ENCODE measurements at places on chromosomes 13 and 19. TPM values are rescaled to one million over a fixed set of nuclear protein-coding genes. Genes with fewer than 3 reads are reported as not detected.

ITGBL1 gene
- 0.14 TPM for total RNA-seq

DNA sequence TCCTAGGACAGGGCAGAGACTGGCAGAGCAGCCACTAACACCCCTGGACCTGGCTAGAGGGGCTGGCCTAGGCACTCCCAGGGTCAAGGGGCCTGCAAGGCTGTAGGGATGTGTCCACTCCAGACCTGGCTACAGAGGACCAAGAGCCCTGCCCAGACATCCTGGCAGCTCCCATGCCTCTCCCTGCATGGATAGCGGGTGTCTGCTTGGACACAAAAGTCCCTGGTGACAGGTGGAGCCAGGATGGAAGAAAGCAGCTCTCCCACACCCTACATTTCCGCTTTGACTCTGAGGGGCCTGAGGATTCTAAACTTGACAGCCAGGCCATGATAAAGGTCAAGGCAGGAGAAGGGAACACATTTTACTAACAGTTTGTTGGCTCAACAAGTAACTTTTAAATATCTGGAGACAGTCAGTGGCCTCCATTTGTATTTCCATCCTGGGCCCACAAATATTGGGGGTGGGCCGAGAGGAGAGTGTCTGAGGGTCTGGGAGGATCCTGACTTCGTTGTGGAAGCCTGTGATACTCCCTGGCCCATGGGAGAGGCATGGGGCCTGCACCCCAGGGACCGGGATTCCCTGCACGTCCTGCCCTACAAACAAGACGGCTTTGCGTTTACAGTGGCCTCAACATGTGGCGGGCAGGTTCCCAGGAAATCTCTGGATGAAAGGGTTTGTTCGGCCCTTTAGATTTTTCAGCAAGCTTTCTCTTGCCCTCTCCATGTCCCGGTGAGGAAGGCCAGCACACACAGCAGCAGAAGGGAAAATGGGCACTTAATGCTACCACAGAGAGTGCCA is 19.8 kb upstream of the SLC7A9 start:
- no peak for DNase-seq

UFM1 gene
- 63.5 TPM for total RNA-seq

ICAM3 gene
- 5.8 TPM for total RNA-seq

MICOS13 gene
- total RNA-seq: 42.2 TPM

ZGLP1 gene
- 5.5 TPM for total RNA-seq

GIPR gene
- total RNA-seq: 9.1 TPM

GRCh38 chr19:31730270-31730669 is 381.0 kb upstream of the TSHZ3 start:
- DNase-seq: no peak

DNA sequence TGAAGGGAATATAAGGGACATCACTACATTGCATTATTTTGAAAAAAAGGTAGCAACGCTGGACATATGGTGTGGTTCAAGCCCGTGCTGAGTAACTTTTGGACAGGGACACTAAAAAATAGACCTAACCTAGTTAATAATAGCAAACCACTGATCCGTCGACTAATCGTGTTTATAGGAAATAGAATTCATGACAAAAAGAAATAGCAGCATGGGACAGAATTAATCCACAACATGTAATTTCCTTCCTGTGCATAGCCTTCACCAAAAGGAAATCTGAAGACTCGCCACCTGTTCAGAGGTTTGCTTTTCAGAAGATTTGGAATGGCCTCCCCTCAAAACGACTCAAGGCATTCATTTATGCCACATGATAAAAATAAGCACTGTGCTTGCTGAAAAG is 128.7 kb downstream of the FGF14 start:
- DNase-seq: no peak

- no peak for DNase-seq
Observed at GRCh38 chr13:44974056-44974793, 15.0 kb downstream of the NUFIP1 start.

DNA sequence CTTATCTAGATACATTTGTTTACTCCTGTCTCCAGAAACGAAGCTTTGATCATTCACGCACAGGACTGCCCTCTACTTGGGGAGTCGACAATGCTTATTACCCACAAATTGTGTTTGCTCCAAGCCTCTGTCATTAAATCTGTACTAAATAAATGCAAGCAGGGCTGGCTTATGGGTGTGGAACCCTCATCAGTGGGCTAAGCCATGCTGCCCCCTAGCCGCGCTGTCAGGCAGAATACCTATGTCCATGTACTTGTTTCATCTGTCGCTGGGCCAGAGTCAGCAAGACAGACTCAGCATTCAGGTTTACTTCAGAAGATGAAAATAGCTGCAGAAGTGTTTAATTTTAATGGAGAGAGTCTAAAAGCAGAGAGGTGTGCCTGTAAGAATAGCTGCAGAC is 110.0 kb upstream of the PRR20A start:
- no peak for DNase-seq

MTUS2 gene
- total RNA-seq: 4.1 TPM

GRCh38 chr13:45209229-45209628 is 8.4 kb upstream of the KCTD4 start:
- no peak for DNase-seq

GRCh38 chr19:35860818-35861639 is 4.3 kb downstream of the KIRREL2 start:
- no peak for DNase-seq

DNA sequence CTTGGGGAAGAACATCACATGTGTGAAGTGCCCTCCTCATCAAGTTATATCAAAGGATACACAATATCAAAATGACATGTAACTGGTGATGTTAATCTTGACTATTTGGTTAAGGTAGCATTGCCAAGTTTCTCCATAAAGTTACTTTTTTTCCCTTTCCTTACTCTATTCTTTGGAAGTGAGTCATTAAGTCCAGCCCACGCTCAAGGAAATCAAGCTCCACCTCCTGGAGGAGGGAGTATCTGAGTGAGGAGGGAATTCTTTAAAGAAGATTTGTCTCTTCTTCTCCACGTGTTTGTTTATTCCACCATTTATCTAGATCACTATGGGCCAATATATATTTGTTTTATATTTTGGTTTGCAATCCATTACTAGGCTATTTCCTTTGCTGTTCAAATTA is 33.6 kb upstream of the FNDC3A start:
- DNase-seq: no peak

- no peak for DNase-seq
Observed at GRCh38 chr13:99363391-99363790, 56.2 kb upstream of the GPR183 start.

FAAP24 gene
- total RNA-seq: 4.5 TPM

DNA sequence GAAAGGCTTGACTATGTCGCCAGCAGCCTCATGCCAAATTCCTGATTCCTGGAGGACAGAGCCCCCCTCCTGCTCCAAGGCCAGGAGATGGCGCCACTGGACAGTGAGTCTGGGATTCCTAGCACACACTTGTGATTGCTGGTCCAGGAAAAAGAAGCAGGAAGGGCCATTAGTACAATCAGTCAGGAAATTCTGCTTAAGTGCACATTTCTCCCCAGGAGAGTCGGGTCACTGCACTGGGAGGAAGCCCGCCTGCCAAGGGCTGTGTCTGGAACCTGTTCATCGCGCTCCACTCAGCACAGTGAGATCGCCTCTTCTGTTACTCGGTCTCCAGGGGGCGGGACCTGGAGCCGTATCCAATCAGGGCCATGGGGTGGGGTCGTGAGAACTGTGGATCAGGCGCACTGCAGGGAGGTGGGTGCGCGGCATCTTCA is 65.1 kb downstream of the ZNF823 start:
- DNase-seq: no peak

- no peak for DNase-seq
Observed at GRCh38 chr19:18202778-18203407, 949 bp downstream of the RAB3A start.

GRCh38 chr13:110444226-110444653 is 117.3 kb downstream of the RAB20 start:
- DNase-seq: no peak

SRRM5 gene
- 0.56 TPM for total RNA-seq

DNA sequence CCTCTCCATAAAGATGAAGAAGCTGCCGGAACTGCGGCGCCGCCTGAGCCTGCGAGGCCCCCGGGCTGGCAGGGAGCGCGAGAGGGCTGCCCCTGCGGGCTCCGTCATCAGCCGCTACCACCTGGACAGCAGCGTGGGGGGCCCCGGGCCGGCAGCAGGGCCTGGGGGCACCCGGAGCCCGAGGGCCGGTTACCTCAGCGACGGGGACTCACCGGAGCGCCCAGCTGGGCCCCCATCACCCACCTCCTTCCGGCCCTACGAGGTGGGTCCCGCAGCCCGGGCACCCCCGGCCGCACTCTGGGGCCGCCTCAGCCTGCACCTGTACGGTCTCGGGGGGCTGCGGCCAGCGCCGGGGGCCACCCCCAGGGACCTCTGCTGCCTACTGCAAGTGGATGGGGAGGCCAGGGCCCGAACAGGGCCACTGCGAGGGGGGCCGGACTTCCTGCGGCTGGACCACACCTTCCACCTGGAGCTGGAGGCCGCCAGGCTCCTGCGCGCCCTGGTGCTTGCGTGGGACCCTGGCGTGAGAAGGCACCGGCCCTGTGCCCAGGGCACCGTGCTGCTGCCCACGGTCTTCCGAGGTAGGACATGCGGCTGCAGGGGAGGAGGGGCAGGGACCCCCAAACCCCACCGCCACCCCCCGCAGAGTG is 2.7 kb downstream of the SYDE1 start:
- DNase-seq: no peak

C2CD4C gene
- 7.2 TPM for total RNA-seq

CPB2 gene
- 0.19 TPM for total RNA-seq

DNA sequence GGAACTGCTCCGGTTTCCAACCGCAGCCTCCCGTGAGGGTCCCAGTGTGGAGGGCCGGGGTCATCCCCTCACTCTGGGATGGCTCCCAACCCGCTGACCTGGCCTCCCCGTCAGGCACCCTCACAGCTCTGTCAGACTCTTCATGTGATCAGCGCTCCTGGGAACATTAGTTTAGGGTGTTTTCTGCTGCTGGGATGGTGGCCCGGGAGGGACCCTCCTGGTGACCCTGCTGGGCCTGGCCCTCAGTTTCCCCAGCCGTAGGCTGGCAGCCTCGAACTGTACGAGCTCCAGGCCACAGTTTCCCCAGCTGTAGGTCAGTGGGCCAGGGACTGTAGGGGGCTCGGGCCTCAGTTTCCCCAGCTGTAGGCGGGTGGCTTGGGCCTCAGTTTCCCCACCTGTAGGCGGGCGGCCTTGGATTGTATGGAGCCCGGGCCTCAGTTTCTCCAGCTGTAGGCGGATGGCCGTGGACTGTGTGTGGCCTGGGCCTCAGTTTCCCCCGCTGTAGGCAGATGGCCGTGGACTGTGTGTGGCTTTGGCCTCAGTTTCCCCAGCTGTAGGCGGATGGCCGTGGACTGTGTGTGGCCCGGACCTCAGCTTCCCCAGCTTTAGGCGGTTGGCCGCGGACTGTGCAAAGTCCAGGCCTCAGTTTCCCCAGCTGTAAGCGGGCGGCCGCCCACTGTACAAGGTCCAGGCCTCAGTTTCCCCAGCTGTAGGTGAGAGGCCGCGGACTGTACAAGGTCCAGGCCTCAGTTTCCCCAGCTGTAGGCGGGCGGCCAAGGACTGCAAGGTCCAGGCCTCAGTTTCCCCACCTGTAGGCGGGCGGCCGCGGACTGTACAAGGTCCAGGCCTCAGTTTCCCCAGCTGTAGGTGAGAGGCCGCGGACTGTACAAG is 1.3 kb upstream of the PTBP1 start:
- no peak for DNase-seq

- no peak for DNase-seq
Observed at GRCh38 chr13:26816881-26817280, 56.3 kb upstream of the GPR12 start.

- no peak for DNase-seq
Observed at GRCh38 chr13:71695662-71696061, 171.3 kb downstream of the DACH1 start.

- DNase-seq: no peak
Observed at GRCh38 chr19:22427547-22427946, 5.4 kb upstream of the ZNF98 start.

- no peak for DNase-seq
Observed at GRCh38 chr13:95222733-95223018, 78.6 kb downstream of the ABCC4 start.

Measured in type B pancreatic cell (in vitro differentiated cells).